HCT116 (cell line): ENCODE measurements at places on chromosomes 5 and 9.

DNA sequence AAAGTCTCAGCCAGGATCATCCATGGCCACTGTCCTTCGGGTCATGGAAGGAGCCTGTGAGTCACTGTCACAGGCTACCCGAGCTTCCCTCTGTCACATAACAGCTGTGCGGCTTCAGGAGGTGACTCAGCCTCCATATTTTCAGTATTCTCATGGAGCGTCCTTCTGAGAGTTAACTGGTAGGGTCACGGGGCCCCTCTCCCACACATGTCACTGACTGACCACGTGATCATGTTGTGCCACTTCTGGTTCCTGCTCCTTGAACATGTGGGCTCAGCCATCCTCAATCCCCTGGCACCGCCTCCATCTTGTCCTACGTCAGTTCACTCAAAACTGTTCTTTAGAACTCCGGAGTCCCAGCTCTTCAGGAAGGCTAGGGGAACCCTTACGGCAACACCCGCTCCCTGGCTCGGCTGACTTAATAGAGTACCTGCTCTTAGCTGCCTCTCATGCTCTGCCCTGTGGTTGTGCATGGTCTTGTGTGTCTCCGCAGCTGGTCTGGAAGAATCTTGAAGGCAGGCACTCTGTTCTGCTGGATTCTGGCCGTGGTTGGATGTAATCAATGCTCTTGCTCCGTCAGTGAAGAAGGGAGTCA lies 182.8 kb downstream of the ICE1 start:
- DNase-seq, result no peak

GRCh38 chr9:20662156-20662555 lies 21.9 kb upstream of the FOCAD start:
- no peak for DNase-seq

DNA sequence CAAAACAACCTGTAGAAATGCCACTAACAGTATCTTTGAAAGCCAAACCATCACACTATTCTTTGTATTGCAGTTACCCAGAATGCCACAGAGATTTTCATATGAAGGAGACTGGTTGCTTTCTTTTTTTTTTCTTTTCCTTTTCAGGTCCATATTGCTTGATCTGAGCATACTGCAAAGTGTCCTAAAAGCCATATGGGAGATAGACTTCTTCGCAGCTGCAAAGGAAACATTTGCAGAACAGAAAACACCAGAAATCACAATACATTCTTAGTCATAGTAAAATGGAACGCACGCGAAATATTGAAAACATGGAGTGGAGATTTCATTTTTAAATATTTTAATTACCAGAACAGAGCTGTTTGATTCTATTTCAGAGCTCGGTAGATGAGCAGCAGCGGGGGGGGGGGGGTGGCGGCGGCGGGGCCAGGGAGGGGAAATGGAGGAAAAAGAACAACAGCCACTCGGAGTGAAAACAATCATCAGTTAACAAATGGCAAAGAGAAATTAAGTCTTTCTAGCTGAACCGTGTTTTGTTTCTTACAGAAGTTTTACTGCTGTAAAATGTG lies 284.1 kb downstream of the NFIB start:
- no peak for DNase-seq

DNA sequence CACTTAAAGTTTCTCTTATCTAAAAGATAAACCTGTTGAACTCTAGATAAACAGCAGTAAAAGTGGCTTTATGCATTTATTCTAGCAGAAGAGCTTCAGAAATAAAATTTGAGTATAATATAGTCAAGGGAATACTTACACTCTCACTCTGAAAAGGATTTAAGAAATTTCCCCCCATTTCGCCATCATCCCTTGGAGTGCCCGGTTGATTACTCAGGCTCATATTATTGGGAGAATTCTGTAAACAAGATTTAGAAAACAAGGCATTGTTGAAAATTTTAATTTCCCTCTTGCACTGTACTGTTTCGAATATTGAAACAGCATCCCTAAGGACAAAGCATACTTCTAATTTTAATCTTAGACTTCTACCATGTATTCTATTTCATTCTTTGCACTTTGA lies 34.5 kb upstream of the ACOT12 start:
- DNase-seq, result no peak

GRCh38 chr9:114855488-114855887 lies 49.6 kb upstream of the TNFSF15 start:
- DNase-seq, result no peak

GRCh38 chr5:113064806-113065205 lies 88.2 kb downstream of the DCP2 start:
- no peak for DNase-seq

GRCh38 chr5:43422143-43422542 lies 10.0 kb upstream of the CCL28 start:
- DNase-seq, result no peak

GRCh38 chr9:110427497-110428104 lies 89.9 kb upstream of the TXNDC8 start:
- DNase-seq, result peak; percentile 42

- no peak for DNase-seq
Measured at GRCh38 chr5:98700730-98701129, 72.7 kb upstream of the RGMB start.

- no peak for DNase-seq
Measured at GRCh38 chr5:147901599-147902039, 4.7 kb downstream of the C5orf46 start.

- DNase-seq, result no peak
Measured at GRCh38 chr5:73446631-73447529, 1.7 kb downstream of the FOXD1 start.

GRCh38 chr9:1001838-1002237 lies 25.4 kb downstream of the DMRT3 start:
- no peak for DNase-seq

DNA sequence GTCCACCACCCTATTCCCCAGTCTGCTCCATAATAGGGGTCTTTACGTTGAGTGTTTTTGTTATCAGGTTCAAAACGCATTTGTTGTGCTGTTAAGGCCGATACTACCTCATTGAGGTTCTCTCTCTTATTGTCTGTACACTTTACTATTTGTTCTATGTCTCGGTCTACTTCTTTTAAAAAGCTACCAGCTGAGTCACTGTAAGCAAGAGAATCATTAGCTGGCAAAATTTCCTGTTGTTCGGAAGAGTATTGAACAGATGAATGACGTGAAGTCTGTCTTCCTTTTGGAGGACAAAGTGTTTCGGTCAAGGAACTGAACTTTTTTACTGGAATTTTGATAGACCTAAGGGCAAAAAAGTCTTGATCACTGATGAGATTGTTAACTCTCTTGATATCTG lies 10.3 kb downstream of the LYSMD3 start:
- DNase-seq, result no peak

- peak; percentile 96 for DNase-seq
Measured at GRCh38 chr5:133968204-133968980, at the start of gene C5orf15. Gene C5orf15 (minus strand): TSS chr5:133968625. CDS start chr5:133968584, 41 bp downstream.

- no peak for DNase-seq
Measured at GRCh38 chr5:134133995-134134541, 19.6 kb downstream of the TCF7 start.

- DNase-seq, result no peak
Measured at GRCh38 chr5:72465066-72465465, 42.1 kb downstream of the ZNF366 start.
